Hair follicular keratinocyte (primary cell): ENCODE measurements at places on chromosomes 1 and 21. TPM values are rescaled to one million over a fixed set of nuclear protein-coding genes. Genes with fewer than 3 reads are reported as not detected.

The TSACC gene
- 0.86 TPM in 1 of 2 replicates, not detected in the other for total RNA-seq

The MDM4 gene
- 5.0 and 9.4 TPM in 2 replicates for total RNA-seq

The ADGRL4 gene
- 0.42 TPM in 1 of 2 replicates, not detected in the other for total RNA-seq

The PEAR1 gene
- 4.0 and 6.7 TPM in 2 replicates for total RNA-seq

The RCSD1 gene
- total RNA-seq = 0.27 and 0.31 TPM in 2 replicates

The SPRR2E gene
- total RNA-seq = 1.1 TPM in 1 of 2 replicates, not detected in the other

The CD1E gene
- not detected in 2 replicates for total RNA-seq
